Stimulated activated CD4-positive, alpha-beta T cell treated with anti-CD3 and anti-CD28 coated beads, Interleukin-15, amount 100 ng/mL, for 1 hour (primary cell): ENCODE measurements at places on chromosomes 4 and X.

DNA sequence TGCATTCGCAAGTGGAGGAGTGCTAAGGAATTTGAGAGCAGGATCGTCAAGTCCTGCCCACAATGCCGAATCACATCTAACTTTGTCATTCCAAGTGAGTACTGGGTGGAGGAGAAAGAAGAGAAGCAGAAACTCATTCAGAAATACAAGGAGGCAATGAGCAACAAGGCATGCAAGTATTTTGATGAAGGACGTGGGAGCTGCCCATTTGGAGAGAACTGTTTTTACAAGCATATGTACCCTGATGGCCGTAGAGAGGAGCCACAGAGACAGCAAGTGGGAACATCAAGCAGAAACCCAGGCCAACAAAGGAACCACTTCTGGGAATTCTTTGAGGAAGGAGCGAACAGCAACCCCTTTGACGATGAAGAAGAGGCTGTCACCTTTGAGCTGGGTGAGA, 100.2 kb upstream of the MED14 start:
- DNase-seq = no peak

DNA sequence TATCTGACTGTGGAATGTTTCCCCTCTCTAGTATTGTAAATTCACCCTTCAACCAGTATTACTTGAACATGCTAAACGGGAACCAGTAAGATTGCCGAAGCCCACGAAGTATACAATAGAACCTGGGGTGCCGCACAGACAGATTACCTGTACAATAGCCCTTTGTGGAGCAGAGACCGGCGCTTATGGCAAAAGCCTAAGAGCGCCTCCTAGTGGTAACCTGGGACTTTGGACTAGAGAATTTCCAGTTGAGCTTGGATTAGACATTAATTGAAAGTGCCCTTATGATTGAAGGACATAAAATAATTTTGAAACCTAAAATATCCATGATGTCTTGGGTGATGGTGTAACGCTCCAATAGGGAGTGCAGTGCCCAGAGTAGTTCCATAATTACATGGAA, 14.1 kb downstream of the ZNF157 start:
- DNase-seq = peak; percentile 18

DNA sequence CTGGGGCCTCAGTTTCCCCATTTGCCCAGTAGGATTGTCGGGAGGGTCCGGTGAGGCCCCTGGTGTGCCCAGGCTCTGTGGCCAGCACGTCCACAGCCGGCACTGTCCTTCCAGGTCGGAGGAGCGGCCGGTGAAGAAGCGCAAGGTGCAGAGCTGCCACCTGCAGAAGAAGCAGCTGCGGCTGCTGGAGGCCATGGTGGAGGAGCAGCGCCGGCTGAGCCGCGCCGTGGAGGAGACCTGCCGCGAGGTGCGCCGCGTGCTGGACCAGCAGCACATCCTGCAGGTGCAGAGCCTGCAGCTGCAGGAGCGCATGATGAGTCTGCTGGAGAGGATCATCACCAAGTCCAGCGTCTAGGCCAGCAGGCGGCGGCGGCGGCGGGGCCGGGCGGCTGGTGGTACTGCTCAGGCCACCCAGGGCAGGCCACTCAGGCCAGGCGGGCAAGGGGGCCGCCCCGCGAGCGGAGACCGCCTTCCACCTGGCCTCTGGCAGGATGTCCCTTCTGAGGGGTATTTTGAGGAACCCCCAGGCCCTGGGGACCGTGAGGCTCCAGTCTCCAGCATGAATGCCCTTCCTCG, 6.7 kb downstream of the MSANTD1 start:
- no peak for DNase-seq

DNA sequence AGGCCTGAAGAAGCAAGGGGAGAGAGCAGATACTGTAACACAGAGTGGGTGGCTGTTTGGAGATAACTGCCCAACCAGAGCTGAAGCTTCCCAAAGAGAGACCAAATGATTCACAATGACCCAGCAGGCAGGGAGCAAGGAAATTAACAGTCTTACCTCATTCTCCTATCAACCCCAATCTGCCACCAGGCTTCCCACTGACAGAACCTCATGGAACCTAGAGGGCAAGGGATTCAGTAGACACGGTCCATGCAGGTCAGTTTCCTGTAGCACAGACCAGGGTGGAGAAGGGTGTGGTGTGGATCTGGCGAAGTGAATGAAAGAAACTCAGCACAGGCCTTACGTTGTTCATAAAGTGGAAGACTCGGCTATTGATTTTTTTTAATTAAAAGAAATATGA, 60.7 kb upstream of the ALB start:
- DNase-seq = no peak

- peak; percentile 59 for DNase-seq
Measured at GRCh38 chr4:142846729-142847596, 862 bp upstream of the INPP4B start.

DNA sequence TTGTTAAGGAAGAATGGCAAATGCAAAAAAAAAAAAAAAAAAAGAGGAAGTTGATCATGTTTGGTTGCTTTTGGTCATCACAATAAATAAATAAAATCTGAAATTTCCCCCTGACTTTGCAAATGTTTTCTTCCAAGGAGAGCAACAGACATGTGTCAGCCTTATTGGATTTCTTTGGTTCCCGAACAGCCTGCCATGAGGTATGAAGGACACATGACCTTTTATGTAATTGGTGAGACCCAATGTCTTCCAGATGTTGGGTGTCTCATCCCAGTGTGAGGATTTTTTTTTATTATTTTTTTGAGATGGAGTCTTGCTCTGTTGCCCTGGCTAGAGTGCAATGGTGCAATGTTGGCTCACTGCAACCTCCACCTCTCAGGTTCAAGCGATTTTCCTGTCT, 24.6 kb upstream of the CD99 start:
- DNase-seq = no peak

DNA sequence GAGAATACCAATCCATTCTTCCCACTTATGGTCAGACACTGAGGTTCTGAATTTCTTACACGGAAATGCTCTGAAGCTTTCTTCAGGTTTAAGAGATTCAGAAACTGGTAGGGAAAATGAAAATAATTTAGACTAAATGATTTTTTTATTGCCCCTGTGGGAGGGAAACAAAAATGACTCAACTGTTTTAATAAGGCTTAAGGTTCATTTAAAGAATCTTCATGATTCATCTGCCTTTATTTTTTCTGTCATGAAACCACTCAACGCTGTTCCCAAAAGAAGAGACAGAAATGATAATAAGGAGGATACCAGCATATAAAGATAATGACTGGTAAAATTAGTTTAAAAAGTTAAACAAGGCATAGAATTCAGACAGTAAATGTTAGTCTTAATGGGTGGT, 39.3 kb upstream of the FAM47B start:
- DNase-seq = no peak

GRCh38 chr4:121030711-121031110, 41.6 kb downstream of the NDNF start:
- DNase-seq = no peak

GRCh38 chrX:46573331-46573891, at the start of gene CHST7:
CHST7 (plus strand) TSS chrX:46573765; CDS start chrX:46573932, 167 bp downstream.
- peak; percentile 46 for DNase-seq

GRCh38 chrX:10239611-10240064, 82.9 kb downstream of the CLCN4 start:
- no peak for DNase-seq

DNA sequence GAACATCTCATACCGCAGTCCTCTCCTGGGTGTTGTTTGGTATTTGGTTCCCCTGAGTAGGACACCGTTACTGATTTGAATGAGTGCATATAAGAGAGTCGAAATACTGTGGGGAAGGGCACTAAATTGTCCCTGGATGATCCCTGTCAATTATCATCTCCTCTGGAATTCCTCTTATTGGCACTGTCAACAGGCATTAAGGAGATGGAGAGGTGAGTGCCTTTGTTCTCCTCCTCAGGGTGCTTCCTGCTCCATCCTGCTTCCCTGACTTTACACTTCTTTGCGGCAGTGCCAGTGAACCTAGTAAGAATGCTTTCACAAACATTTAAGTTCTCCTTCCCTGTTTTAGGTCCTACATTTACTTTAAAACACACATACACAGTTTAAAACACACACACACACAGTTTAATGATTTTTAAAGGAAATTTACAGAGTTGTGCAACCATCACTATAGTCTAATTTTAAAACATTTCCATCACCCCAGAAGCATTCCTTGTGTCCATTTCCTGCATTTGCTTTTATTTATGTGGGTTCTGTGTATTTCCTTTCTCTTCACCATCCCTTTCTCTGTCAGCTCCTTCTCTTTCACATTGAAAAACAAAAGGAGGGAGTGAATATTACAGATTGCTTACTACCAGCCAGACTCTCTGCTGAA, 20.9 kb upstream of the ZRSR2 start:
- no peak for DNase-seq

DNA sequence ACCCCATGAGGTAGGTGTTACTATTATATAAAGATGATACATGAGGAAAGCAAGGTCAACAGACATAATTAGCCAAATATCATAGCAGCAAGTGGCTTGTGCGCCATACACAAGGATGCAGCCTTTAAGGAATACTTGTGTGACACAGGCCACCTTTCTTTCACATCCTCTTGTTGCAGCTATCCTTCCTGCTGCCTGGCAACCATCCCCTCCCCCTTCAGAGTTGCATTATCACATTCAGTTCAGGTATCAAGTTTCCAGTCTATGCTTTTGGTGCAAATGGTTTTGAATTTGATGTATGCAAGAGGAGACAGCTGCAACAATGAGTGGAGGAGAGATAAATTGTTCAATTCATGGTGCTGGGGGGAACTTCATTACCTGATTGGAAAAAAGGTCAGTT, 6.4 kb downstream of the ZCCHC18 start:
- no peak for DNase-seq

- DNase-seq = no peak
Measured at GRCh38 chrX:150731795-150732194, 38.6 kb downstream of the MTMR1 start.

DNA sequence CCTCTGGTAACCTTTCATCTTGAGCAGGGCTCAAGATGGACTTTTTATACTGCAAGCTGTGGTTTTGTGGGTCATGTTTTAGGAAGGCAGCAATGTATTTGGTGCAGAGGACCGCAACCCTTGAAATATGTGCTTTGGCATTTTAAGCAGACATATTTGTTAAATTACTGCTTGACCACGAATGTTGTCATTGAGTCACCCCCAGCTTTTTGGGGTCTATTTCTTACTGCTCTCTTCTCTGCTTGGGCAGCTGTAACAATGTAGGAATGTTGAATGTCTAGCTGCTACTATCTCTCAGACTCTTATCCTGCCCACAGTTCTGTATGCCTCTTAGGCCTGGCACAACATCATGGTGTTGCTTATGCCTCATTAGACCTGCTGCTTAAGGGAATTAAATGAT, 6.0 kb downstream of the RBPJ start:
- no peak for DNase-seq

- no peak for DNase-seq
Measured at GRCh38 chrX:134180601-134181274, 56.2 kb upstream of the CCDC160 start.

DNA sequence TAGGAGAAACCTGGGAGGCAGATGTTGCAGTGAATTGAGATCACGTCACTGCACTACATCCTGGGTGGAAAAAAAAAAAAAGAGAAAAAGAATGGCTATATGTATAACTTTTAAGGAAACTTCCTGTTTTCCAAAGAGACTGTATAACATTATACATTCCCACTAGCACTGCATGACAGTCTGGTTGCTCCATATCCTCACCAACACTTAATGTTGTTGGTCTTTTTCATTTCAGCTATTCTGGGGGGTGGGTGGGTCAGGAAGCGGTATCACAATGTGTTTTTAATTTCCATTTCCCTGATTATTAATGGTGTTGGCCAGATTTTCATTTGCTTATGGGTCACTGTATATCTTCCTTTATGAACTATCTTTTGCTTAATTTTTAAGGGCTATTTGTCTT, 13.4 kb downstream of the LRIT3 start:
- DNase-seq = no peak

DNA sequence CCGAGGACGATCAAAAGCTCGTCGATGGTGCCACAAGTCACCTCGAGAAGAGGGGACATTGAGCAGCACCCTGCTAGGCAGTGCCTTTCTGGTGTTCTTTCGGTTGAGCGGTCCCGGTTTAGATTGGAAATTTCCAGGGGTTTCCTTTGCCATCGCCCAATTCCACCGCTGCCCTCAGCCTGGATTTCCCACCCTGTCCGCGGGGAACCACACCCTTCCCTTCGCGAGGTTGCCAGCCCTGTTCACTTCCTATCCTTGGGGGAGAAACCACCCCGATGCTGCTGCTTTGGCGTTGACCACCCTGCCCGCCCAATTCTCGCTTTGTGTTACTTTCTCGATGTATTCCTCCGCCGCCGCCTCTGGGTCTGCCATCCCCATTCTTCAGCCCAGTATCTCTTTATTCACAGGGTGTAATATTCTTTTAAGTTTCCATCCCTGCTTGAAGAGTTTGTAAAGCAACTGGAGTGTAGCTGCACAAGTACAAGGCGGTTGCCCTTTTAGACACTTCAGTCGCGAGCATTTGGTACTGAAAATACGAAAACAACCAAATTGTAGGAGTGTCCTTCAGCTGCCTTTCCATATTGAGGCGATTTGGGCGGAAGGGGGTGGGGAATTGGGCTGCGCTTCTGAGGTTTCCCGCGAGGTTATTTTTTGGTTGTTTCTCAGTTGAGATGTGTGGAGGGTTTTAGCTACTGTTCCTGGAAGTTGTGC, 1.1 kb downstream of the OGT start:
- peak; percentile 22 for DNase-seq

DNA sequence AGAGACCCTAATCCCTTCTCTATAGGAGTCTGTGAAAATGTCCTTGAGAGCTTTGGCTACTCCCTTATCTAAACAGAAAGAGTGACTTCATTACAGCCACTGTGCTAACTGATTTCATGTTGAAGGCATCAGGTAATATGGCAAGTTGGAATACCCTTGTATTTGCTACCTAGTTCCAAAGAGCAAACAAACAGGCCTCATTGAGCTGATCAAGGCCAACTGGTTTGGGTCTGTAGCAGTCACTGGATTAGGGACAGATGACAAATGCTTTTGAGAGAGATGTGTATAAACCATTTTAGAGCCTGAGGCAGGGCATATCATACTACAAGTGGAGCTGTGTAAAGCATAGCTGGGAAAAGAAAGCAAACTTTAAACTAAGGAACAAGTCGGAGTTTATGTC, 22.9 kb upstream of the PDLIM5 start:
- DNase-seq = no peak

- DNase-seq = no peak
Measured at GRCh38 chrX:84358271-84358670, 144.0 kb downstream of the HDX start.

DNA sequence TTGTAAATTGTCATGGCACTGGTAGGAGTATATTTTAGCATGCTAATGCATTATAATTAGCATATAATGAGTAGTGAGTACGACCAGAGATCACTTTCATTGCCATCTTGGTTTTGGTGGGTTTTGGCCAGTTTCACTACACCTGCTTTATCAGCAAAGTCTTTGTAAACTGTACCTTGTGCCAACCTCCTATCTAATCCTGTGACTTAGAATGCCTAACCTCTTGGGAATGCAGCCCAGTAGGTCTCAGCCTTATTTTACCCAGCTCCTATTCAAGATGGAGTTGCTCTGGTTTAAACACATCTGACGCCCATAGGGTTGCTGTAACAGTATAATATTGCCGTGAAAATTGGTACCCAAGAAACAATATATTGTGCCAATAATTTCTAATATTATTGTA, 159.4 kb downstream of the MAGEB5 start:
- DNase-seq = no peak
